ENCODE measurements at places on chromosomes 13 and 19. TPM values are rescaled to one million over a fixed set of nuclear protein-coding genes. Genes with fewer than 3 reads are reported as not detected.

NKG7 gene
- total RNA-seq = 7.7 TPM

ATXN8OS gene
- not detected for total RNA-seq

- DNase-seq = no peak
- H3K36me3 ChIP-seq = no peaks in the 10 kb centered on the region
- H3K27me3 ChIP-seq = no peaks in the 10 kb centered on the region
- H3K4me3 ChIP-seq = no peak overlapping the region
Observed at GRCh38 chr13:103287659-103288058, 221.4 kb upstream of the SLC10A2 start.

DNA sequence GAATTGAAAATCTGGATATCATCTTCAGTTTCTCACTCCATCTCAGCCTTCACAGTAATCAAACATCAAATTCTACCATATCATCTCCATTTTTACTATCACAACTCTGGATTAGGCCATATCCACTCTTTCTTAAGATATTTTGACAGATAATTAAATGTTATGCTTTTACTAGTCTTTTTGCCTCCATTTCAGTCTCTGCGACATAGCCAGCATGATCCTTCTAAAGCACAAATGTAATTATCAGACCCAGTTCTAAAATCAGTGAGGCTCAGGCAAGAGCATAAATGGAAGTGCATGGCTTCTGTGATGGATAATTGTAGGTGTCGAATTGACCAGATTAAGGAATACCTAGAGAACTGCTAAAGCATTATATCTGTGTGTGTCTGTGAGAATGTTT lies 307.7 kb downstream of the PCDH20 start:
- no peaks in the 10 kb centered on the region for H3K27me3 ChIP-seq
- no peak for DNase-seq
- H3K4me1 ChIP-seq = no peaks in the 10 kb centered on the region

DNA sequence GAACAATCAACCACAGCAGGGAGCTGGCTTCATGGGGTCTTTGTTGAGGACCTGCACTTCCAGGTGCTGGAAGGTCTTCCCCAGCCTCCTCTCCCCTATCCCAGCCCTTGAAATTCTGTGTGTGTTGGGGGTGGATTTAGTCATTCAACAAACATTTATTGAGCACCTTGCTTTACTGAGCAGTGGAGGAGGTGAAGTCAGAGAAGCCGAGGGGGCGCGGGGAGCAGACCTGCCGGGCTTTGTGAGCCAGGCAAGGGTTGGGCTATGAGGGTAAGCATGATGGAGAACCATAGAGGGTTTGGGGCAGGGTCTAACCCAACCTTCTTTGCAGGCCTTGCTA lies 3.5 kb upstream of the C19orf85 start:
- no peak overlapping the region for H3K4me3 ChIP-seq
- no peak overlapping the region for H3K27ac ChIP-seq
- H3K4me1 ChIP-seq = no peaks in the 10 kb centered on the region
- H3K27me3 ChIP-seq = no peaks in the 10 kb centered on the region
- no peaks in the 10 kb centered on the region for H3K36me3 ChIP-seq
- no peak for DNase-seq

DNA sequence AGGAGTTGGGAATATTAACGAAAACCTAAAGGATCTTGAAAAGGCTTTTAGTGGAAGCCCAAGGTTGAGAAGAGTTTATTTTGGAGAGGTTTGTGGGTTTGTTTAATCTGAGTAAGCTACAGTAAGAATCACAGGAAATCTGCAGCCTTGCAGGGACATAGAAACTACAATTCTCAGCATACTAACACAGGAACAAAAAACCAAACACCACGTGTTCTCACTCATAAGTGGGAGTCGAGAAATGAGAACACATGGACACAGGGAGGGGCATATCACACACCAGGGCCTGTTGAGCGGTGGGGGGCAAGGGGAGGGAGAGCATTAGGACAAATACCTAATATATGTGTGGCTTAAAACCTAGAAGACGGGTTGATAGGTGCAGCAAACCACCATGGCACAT lies 8.7 kb upstream of the SIAH3 start:
- H3K27ac ChIP-seq = no peak overlapping the region
- H3K36me3 ChIP-seq = no peaks in the 10 kb centered on the region
- peaks cover 9% of the 10 kb centered on the region for H3K27me3 ChIP-seq
- no peaks in the 10 kb centered on the region for H3K4me1 ChIP-seq

GRCh38 chr19:38676023-38676877 lies 28.8 kb downstream of the ACTN4 start:
- DNase-seq = peak; percentile 83
- H3K27me3 ChIP-seq = no peaks in the 10 kb centered on the region
- peaks cover 14% of the 10 kb centered on the region for H3K36me3 ChIP-seq
- H3K27ac ChIP-seq = peak overlapping the region; percentile 96
- H3K4me3 ChIP-seq = no peak overlapping the region
- H3K4me1 ChIP-seq = peaks cover 72% of the 10 kb centered on the region

DNA sequence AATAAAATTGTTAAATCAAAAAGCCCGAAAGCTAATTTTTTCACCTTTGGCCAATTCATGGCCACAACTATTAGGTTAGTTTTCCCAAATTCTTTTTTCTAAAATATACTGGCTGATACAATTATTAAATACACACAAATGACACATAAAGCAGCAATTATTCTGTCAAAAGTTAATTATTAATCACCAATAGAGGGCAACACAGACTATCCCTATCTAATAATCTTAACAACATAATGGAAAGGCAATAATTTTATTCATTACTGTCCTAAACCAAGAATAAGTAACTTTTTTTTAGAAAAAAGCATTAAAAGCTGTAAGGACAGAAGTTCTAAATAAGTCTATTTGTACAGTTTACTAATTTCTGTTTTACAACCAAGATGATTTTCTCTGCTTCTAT lies 51.7 kb downstream of the KATNAL1 start:
- DNase-seq = no peak
- H3K4me1 ChIP-seq = peaks cover 21% of the 10 kb centered on the region
- H3K36me3 ChIP-seq = no peaks in the 10 kb centered on the region

DNA sequence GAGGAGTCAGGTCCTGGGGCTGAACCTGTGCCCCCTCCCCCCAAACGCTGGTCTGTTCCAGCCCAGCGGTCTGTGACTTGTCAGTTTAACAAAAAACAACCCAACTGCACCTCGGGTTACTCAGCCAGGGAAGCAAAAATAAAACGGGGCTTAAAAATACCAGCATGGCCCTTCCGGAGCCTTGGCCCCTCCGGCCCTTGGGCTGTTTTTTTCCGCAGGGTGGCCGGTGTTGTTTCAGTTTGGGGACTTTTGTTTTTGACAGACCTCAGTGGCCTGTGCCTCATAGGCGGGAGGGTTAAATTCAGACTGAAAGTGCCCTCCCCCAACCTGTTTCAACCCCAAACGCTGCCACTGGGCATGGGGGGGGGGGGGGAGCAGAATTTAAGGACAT lies 4.0 kb downstream of the TCF3 start:
- peaks cover 64% of the 10 kb centered on the region for H3K36me3 ChIP-seq
- no peak overlapping the region for H3K27ac ChIP-seq
- DNase-seq = no peak
- peaks cover 21% of the 10 kb centered on the region for H3K4me1 ChIP-seq
- H3K4me3 ChIP-seq = no peak overlapping the region

- peak overlapping the region; percentile 88 for H3K27ac ChIP-seq
- peaks cover 30% of the 10 kb centered on the region for H3K4me1 ChIP-seq
- DNase-seq = peak; percentile 12
- H3K36me3 ChIP-seq = no peaks in the 10 kb centered on the region
- H3K27me3 ChIP-seq = no peaks in the 10 kb centered on the region
Observed at GRCh38 chr13:73138276-73138637, 79.5 kb downstream of the KLF5 start.
